ENCODE measurements at places on chromosomes 13 and 19. TPM values are rescaled to one million over a fixed set of nuclear protein-coding genes. Genes with fewer than 3 reads are reported as not detected.

DNA sequence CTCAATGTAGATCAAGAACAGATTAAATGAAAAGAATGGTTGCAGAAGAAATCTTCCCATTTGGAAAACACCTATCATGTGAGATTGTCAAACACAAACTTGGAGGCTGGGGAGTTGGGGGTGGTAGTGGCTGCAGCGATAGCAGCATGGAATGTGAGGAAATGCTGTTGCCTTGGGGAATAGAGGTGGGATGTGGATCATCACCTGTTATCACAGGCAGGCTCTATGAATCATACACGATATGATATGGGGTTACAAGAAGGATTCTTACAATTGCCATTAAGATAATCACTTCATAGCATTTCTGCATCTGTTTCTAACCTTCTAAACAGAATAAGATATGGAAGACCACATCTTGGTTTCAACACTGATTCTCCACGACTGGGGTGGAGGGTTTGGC lies 88.7 kb downstream of the RNASEH2B start:
- DNase-seq, result no peak

The MAMSTR gene
- 2.0 TPM for total RNA-seq

DNA sequence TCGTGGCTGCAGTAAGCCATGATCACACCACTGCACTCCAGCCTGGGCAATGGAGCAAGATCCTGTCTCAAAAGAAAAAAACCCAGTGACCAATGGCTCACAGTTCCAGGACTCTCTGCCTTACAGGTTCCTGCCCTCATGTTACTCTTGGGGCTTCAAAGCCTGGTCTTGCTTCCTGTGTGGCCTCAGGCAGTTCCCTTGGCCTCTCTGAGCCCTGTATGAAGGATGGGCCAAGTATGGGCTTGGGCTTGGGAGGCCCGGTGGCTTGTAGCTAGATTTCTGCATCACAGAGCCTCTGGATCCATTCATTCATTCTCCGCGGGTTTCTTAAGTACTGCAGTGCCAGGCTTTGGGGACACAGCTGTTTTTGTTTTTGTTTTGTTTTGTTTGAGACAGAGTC lies 780 bp upstream of the TSPAN16 start:
- DNase-seq, result no peak

The LIG1 gene
- 77.5 TPM for total RNA-seq

The RGS9BP gene
- total RNA-seq, result 0.51 TPM

The ZNF146 gene
- total RNA-seq, result 63.2 TPM

DNA sequence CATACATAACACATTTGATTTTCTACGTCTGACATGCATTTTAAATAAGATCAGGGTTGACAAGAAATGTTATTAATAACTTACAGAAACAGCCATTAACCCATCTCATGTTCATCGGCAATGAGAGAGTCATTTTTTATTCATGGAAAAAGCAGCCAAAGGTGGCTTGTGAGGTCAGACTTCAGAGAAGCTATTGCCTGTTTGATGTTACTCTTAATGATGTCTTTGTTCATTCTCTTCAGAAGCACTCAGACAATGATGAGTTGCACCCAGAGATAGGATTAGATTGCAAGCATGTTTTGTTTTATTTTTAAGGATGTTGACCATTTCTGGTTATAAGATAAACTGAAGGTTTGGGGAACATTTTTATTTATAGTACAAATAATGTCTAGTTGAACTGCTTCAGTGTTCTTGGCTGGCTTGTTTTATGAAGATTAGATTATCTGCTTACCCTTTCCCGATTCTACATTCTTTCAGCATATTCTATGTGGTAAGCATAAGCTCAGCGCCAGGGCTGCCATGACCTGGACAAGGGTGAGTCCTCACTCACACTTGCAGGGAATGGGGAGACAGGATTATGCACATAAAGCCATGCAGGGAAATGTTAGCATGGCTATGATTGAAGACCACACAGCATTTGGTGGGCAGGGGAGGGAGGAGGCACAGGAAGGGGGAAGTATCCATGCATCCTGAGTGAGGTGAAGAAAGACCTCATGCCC lies 288.1 kb downstream of the MTUS2 start:
- no peak for DNase-seq

DNA sequence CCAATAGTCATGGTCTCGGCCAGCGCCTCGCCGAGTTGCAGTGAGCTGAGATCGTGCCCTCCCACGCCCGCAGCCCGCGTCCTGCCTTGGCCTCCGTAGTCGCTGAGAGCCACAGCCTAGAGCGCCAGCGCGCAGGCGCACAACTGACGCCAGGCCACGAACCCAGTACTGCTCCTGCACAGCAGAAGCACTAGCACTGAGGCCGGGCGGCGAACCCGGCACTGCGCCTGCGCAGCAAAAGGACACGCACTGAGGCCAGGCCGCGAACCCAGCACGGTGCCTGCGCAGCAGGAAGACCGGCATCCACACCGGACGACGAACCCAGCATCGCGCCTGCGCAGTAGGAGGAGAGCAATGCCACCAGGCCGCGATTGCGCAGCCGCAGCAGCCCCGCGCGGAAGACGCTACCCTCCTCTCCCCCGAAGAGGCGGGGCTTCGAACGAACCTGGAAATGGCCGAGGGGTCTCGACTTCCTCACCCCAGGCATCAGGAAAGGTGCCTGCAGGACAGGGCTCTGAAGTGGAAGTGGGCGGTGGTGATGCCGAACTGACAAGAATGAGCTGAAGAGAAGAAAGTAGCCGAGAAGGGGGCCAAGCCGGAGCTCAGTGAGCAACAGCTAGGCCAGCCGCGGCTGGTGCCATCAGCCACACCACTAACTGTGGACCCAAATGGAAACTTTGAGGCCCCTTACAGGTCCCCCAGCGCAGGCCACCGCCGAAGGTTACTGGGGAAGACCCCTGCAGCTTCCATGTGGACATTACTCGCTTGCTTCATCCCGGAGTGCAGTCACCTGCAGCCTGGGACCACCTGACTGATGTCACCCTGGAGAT lies 7.5 kb downstream of the F10 start:
- DNase-seq, result no peak

The ATXN8OS gene
- not detected for total RNA-seq

The FUT1 gene
- total RNA-seq, result 0.23 TPM

GRCh38 chr13:88707646-88708045 lies 1036.5 kb downstream of the SLITRK5 start:
- no peak for DNase-seq

DNA sequence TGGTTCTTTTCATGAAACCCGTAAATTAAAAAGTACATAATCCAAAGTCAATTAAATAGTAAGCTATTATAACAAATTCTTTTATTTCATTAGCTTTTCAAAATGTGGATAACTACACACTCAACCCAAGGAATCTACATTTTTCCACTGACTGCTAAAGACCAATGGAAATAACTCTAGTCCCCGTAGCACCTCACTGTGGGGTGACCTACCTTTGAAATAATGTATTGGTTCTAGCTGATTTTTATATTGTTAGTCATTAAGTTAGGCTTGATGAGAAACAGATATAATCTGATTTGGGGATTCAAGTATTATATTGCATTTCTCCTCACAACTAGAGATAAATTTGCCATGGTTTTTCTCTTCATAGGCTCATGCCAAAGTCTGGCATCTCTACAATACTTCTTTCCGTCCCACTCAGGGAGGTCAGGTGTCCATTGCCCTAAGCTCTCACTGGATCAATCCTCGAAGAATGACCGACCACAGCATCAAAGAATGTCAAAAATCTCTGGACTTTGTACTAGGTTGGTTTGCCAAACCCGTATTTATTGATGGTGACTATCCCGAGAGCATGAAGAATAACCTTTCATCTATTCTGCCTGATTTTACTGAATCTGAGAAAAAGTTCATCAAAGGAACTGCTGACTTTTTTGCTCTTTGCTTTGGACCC lies 37.3 kb downstream of the KL start:
- no peak for DNase-seq

The PROZ gene
- total RNA-seq, result not detected

The MYPOP gene
- 7.3 TPM for total RNA-seq

DNA sequence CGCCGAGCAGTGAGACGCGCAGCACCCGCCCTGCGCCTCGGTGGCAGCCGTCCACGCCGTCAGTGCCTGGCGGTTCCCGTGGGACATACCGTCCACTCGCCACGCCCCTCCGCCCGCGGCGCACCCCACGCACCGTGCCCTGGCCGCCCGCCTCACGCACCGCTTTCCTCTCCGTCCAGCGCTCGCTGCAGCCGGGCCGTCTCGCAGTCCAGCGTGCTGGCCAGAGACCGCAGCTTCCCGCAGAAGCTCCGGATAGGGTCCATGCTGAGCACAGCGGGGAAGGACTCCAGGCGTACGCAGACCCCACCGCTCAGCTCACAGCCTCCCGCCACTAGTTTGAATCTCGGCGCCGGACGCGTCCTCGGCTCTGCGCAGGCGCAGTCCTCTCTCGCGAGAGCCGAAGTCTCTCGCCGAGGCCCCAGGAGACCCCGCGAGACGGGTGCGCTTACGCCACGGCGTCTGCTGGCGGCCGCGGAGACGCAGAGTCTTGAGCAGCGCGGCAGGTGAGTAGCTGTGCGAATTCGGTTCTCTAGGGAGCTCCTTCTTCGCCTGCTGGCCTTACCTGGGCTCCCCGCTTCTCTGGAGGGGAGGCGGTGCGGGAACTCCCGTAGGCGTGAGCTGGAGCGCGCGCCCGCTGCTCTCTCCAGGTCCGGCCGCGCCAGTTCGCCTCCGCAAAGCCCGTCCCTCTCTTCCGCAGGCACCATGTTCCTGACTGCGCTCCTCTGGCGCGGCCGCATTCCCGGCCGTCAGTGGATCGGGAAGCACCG lies at the start of the genes MRPL57 and SKA3:
MRPL57 (plus strand) TSS at position 444 of the 767 bp plus-strand sequence; CDS start at position 703, 259 bp downstream.
SKA3 (minus strand) TSS at position 338 of the 767 bp plus-strand sequence; CDS start at position 263, 75 bp downstream.
- DNase-seq, result peak; percentile 92

GRCh38 chr13:86882835-86883234 lies 788.3 kb upstream of the SLITRK5 start:
- DNase-seq, result no peak

GRCh38 chr19:47006496-47006895 lies 13.1 kb upstream of the NPAS1 start:
- DNase-seq, result no peak

The CDX2 gene
- 0.35 TPM for total RNA-seq

DNA sequence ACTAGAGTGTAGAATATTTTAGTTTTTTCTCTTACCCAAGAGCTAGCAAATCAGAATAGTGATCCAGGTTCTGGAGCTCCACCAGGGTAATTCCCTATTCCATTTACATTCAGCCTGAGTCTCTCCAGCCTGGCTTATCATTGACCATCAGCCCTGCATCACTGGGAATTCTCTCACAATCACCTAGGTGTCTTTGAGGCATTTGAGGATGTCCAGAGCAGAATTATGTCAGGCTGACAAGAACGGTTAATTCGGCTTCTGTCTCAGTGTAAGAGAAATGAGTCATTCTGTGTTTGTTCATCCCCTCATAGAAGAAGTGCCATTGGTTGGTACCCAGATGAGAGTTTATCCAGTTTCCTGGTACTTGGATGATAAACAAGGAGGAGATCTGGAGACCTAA lies 180.5 kb downstream of the ZNF737 start:
- DNase-seq, result no peak

DNA sequence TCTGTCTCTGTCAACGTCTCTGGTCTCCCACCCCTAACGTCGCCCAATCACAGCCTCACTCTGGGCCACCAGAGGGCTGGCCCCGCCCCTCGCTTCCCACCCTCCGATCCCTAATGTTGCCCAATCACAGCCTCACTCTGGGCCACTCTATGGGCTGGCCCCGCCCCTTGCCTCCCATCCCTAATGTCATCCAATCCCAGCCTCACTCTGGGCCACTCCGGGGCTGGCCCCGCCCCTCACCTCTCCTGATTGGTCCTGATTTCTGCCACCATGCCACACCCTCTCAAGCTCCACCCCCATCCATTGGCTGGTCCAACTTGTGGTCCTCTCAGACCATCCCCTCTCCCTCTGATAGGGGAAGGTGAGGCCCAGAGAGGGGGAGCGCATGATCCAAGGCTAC lies 24.9 kb downstream of the CELF5 start:
- no peak for DNase-seq

The CYP4F2 gene
- total RNA-seq, result not detected

GRCh38 chr19:39645800-39646411 lies 9.8 kb upstream of the LGALS16 start:
- no peak for DNase-seq

DNA sequence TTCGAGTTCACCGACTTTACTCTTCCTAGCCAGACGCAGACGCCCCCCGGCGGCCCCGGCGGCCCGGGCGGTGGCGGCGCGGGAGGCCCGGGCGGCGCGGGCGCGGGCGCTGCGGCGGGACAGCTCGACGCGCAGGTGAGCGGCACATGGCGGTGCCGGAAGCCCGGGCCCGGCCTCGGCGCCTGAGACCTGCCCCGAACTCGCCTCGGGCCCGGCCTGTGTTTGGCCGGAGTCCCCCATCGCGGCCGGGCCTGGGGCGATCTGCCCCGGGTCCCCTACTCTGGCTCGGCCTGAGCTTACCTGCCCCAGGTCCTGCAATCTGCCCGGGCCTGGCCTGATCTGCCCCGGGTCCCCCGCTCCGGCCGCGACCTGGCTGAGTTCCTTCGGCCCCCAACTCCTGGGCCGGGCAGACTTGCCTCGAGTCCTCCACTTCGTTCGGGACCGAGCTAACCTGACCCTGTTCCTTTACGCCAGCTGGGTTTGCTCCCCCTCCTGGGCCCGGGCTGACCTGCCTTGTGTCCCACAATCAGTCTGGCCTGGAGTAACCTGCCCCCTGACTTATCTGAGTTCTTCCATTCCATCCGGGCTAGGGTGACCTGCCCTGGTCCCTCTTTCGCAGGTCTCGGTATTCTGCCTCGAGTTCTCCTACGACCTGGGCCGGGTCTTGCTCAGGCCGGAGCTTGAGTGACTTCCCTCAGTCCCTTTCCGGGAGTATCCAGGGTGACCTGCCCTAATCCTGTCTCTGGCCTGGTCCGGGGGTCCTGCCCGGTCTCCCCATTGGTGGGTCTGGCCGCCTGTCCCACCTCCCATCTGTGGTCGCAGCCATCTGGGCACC lies 764 bp downstream of the UPF1 start:
- no peak for DNase-seq

DNA sequence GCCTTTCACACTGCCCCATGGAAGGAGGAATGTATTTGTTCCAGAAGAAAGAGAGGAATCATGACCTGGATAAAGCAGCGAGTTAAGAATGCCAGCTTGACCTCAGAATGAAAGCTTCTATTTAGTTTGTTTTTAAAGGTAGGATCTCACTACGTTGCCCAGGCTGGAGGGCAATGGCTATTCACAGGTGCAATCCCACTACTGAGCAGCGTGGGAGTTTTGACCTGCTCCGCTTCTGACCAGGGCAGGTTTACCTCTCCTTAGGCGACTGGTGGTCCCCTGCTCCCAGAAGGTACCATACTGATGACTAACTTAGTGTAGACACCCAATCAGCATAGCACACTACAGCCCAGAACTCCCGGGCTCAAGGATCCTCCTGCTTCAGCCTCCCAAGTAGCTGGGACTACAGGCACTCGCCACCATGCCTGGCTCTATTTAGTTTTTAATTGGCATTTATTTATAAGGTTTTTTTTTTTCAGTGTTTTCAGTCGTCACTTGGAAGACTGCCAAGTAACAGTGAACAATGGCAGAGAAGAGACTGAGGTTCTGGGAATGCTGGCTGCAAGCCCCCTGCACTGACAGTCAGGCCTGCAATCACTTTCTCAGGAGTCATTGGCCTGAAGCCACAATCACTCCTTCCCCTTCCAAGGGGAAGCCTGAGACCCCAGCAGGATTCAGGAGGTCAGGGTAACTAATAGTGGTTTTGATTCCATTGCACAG lies 73.1 kb downstream of the EPS15L1 start:
- DNase-seq, result no peak
